Activated T-cell treated with anti-CD3 and anti-CD28 coated beads, Interleukin-2, amount 50 U/mL, for 1 hour (primary cell): ENCODE measurements at places on chromosomes 16 and 17.

GRCh38 chr16:15434079-15434424 is 336 bp upstream of the BMERB1 start:
- DNase-seq: no peak

DNA sequence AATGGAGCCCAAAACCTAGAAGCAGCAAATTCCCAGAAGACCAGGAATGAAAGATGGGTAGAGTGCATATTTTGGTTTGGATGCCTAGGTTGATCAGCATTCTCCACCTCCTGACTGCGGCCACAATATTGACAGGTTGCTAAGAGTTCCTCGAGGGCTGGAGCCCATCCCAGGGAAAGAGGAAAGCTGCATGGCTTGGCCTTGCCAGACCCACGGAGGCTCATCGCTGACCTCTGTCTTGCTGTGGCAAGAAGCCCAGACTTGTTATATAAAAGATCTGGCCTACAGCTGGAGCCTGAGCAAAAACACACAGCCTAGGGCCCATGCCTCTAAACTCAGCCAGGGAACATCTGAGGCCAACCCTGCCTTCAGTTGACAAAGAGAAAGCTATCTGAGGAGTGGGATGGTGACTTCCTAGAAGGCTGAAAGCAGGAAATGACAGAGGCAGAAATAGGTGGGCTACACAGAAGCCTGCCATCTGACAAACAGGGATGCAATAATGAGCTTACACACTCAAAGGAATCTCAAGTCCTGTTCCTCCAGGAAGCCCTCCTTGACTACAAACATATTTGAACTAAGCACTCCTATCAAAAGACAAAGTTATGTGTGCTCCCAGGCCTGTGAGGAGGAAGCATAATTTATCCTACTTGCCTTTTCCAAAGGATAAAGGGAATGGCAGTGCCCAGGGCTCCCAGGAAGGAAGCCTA is 22.5 kb upstream of the SLC35B1 start:
- DNase-seq: no peak

DNA sequence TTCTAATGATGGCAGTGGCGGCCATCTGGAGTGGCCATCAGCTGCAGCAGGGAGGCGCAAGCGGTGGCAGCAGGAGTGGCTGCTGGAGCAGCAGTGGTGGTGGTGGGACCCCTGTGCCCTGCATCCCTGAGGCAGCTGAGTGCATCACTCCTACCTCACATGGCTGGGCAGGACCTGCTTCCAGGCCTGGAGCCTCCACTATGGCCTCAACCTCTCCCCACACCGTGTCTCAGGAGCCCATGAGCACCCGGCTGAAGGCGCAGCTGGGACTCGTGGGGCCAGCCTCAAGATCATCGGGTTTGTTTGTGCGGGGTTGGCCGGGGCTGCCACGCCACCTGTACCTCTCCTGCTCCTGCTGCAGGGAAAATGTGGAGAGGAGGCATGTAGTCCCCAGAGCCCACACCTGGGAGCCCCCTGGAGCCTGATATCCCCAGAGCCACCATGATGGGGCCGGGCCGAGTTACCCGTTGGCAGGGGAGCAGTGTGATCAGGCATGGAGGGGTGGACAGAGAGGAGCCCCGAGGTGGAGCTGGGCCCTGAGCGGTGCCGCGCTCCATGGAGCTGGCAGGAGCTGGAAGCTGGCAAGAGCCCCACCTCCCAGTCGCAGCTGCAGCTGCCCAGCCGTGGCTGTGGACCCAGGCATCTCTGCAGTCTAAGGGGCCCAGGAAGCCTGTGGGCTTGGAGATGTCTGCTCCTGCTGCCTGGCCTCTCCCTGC is 16.7 kb downstream of the RHOT1 start:
- no peak for DNase-seq

GRCh38 chr17:34620458-34620857 is 41.1 kb downstream of the TMEM132E start:
- DNase-seq: no peak

GRCh38 chr17:38743556-38744171 is 4.5 kb downstream of the PCGF2 start:
- DNase-seq: no peak

GRCh38 chr17:74877592-74878548 is 5.1 kb upstream of the FDXR start:
- DNase-seq: no peak

DNA sequence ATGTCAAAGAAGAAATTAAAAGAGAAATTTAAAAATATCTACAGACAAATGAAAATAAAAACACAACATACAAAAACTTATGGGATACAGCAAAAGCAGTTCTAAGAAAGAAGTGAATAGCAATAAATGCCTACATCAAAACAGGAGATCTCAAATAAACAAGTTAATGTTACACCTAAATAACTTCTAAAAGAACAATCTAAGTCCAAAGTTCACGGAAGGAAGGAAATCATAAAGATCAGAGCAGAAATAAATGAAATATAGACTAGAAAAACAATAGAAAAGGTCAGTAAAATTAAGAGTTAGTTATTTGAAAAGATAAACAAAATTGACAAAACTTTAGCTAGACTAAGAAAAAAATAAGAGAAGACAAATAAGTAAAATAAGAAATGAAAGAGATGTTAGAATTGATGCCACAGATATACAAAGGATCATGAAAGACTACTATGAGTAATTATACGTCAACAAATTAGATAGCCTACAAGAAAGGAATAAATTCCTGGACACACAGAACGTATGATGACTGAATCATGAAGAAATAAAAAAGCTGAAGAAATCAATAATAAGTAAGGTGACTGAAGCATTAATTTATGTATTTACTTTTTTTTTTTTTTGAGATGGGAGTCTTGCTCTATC is 100.4 kb downstream of the CEP112 start:
- no peak for DNase-seq

- DNase-seq: no peak
Measured at GRCh38 chr17:17303847-17304490, 796 bp downstream of the NT5M start.

- DNase-seq: no peak
Measured at GRCh38 chr17:376936-377863, 24.6 kb upstream of the RPH3AL start.

GRCh38 chr16:85332175-85332574 is 219.9 kb upstream of the CIBAR2 start:
- no peak for DNase-seq

- DNase-seq: no peak
Measured at GRCh38 chr17:14044702-14045101, 24.6 kb upstream of the COX10 start.

DNA sequence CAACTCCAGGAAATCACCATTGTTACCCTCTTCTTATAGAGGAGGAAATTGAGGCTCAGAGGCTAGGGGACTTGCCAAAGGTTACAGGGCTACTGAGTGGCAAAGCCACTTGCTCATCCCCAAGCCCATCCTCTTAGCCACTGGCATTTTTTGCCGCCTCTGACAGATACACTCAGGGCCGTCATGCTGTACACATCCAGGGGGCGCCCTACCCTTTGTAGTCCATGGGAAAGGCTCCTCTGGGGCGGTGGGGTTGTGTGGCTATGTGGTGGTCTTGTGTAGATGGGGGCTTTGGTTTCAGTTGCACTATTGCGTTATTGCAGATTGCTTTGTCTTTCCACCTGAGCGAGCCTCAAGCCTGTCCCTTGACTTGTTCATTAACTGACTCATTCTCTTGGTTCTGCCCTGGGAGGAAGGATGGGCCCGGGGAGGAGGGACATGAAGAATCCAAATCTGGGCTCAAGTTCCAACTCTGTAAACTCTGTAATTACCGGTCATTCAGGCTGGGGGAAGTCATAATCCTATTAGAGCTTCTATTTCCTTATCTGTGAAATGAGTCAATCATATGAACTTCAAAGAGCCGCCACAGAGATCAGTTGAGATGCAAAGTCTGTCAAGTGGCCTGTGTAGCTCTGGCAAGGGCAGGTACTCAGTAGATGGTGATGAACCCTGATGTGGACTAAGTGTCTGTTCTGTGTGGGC is 2.8 kb downstream of the NOS2 start:
- DNase-seq: no peak

DNA sequence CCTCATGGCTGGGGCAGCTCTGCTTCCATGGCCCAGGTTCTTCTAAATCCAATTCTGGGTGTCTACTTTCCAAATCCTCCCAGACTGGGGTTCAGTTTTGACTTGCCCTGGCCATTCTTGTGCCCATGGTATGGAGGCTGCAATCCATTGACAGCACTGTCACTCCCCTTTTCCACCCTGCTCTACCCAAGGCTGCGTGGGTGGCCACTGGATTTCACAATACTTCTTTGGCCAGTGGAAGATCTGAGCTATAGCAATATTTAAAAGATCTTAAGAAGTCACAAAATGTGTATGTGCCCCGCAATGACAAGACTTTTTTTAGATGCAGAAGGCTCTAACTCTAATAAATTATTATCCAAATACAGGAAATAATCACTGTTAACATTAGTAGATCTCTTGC is 329.4 kb upstream of the CCL2 start:
- DNase-seq: no peak

- no peak for DNase-seq
Measured at GRCh38 chr16:73010150-73010676, 37.7 kb downstream of the ZFHX3 start.

- DNase-seq: no peak
Measured at GRCh38 chr17:35745246-35745645, 7.8 kb downstream of the GAS2L2 start.

- DNase-seq: no peak
Measured at GRCh38 chr17:19456016-19456927, 45.2 kb downstream of the RNF112 start.

DNA sequence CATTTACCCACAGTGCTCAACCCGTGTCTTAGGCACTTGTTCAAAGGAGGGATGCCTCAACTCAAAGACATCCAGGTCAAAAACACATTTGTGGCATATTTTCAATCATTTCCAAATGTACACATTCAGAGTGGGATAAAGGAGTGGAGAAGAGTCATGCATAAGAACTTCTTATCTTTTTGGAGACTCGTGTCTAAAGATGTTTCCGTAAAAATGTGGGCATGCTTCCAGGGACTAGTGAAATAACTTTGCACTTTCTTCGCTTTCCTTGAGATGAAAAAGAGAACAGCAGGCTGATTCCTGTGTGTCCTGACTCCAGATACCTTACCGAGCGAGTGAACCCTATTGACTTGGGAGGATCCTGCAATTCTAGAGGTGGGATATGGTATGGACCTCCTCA is 256.6 kb upstream of the KCNJ16 start:
- DNase-seq: no peak

DNA sequence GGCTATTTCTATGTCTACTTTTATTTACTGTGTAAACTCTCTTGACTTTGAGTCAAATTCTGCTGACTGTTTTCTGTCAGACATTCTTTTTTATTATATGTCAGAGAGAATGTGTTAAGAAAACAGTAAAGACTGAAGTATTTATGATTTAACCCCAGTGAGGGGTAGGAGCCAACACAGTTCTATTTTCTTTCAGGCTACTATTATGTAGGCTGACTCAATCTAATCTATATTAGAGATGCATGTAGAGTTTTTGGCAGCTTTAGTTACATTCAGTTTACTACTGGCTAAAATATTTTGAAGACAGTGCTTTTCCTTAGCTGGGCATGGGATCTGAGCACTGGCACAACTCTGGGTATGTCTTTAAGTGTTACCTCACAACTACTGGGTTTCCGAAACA is 1108.0 kb downstream of the CDH11 start:
- no peak for DNase-seq

GRCh38 chr17:80146121-80147034 is 550 bp downstream of the EIF4A3 start:
- DNase-seq: no peak

- DNase-seq: no peak
Measured at GRCh38 chr17:41982026-41982760, 15.6 kb downstream of the CNP start.

DNA sequence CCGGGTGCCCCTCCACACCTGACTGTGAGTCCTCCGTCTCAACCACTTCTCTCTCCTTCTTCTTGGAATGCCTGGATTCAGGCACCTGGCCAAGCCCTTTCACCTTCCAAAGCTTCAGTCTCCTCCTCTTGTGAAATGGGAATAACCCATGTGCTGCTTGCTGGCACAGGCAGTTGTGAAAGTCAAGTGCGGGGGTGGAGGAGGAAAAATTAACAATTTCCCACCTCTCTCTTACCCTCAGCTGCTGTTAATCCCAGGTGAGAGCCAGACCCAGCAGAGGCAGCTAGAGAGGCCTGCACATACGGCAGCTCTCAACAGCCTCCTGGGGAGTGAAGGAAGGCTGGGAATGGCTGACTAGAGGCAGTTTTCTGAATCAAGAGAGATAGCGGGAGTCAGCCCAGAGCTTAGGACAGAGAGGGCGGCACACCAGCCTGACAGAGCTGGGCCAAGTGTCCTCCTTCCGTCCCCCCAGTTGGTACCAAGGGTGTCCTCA is 77.9 kb upstream of the LGALS9 start:
- no peak for DNase-seq

- DNase-seq: no peak
Measured at GRCh38 chr17:34567691-34568465, 11.5 kb upstream of the TMEM132E start.

- DNase-seq: no peak
Measured at GRCh38 chr17:4247361-4247970, 16.3 kb downstream of the ANKFY1 start.

- no peak for DNase-seq
Measured at GRCh38 chr16:3737181-3737580, 19.9 kb upstream of the TRAP1 start.

- DNase-seq: no peak
Measured at GRCh38 chr17:10042589-10043244, 137.6 kb upstream of the RCVRN start.

DNA sequence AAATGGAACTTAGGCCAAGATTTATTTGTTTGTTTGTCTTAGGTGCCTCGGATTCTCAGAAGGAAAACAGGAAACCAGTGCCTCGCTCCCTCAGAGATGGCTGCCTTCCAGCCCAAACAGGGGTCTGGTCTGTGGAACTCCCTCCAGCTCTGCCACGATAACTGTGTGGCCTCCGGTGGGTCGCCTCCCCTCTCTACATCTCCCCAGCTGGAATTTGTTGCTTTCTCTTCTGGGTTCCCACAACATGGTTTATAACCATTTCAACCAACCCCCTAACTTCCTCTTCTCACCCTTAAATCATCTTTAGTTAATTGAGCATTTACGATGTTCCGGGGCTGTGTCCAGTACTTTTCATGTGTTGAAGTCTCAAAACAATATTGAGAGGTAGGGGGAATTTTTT is 30.9 kb upstream of the PLLP start:
- DNase-seq: no peak

- DNase-seq: no peak
Measured at GRCh38 chr17:81908793-81909192, 2.4 kb downstream of the PCYT2 start.

DNA sequence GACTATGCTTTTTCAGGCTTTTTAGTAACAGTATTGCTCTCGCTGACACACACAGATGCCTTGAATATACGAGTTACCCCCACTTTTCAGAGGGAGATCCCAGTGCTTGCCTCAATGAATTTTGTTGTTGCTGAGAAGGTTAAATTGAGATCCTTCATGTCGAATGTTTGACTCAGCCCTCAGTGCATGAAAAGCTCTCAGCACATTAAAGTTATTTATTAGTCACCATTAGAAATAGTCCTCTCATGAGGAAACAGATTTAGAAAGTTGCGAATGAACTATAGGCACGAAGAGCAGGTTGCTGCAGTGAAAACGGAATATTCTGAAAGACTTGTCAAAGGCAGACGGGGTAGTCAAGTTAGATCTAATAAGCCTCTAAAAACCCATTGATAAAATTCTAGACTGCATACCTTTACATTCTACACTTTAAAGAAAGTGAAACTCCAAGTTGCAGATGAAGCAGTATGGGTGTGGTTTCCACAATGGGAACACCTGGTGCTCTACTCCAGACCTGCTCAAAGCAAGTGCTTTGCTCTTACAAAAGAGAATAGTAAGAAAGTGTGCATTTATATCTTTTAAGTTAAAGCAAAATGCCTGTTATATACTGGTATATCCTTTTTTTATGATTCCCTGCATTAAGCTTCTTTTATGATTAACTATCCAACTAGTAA is 238.1 kb downstream of the MAF start:
- no peak for DNase-seq

- DNase-seq: no peak
Measured at GRCh38 chr17:62968445-62968923, 2.4 kb downstream of the TANC2 start.
